ENCODE measurements at places on chromosomes 13 and 19.
A peak's percentile ranks its signal among the peaks of the same experiment; 100 is the strongest.

GRCh38 chr19:48842789-48843162, 6.5 kb upstream of the HSD17B14 start:
- DNase-seq = peak; percentile 62

GRCh38 chr13:36418022-36418805, 14.1 kb upstream of the CCNA1 start:
- peak; percentile 43 for DNase-seq

DNA sequence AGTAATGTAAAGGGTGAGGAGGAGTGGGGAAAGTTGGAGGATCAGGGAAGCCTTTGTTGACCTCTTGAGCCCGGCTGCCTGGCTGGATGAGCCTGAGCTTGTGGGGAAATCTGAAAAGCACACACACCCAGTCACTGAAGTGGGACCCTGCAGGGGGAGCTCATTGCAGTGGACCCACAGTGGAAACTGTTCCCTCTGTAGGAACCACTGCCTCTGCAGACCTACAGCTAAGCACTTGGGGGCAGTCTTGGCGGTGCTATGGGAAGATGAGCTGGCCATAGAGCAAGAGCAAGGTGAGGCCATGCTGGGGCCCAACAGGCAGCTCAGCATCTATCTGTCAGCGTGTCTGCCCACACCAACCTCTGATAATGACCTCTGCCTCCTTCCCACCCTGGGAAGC, 294.8 kb downstream of the TSHZ3 start:
- peak; percentile 77 for DNase-seq

- no peak for DNase-seq
Observed at GRCh38 chr13:33341861-33342452, 56.4 kb upstream of the STARD13 start.

DNA sequence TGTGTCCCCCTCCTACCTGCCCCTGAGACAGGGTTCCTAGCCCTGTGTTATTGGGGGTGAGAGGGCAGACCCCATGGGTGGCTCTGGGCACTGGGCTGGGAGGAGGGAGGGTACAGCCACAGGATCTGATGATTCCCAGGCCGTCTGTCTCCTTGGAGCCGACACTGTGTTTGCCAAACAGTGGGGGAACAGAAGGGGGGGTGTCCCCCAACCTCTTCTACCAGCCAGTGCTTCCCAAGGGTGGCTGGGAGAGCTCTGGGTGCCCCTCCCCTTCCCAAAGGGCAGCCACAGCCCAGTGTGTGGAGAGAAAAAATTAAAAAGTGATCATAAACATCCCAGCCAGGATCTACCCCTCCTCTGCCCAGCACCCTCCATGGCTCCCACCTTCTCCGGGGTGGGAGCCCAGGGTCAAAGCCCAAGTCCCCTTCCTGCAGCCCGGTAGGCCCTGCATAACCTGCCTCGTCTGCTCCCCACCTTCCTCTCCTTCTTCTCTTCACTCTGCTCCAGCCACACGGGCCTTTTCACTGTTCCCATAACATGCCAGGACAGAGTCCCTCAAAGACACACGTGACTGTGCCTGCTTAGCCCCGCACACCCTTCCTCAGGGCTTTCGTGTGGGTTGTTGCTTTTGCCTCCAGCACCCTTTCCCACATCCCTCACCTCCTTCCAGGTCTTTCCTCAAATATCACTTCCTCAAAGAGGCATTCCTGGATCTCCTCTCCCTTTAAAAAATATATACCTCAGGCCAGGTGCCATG, 1.4 kb upstream of the PLIN4 start:
- DNase-seq = no peak

GRCh38 chr13:25463496-25463895, 91.7 kb downstream of the ATP8A2 start:
- peak; percentile 49 for DNase-seq

GRCh38 chr13:73876323-73876722, 257.9 kb downstream of the KLF12 start:
- DNase-seq = peak; percentile 27

GRCh38 chr19:6384381-6384780, 8.6 kb downstream of the GTF2F1 start:
- DNase-seq = no peak

GRCh38 chr13:111390522-111391270, 70.3 kb downstream of the TEX29 start:
- no peak for DNase-seq

GRCh38 chr19:58379246-58379645, 1.6 kb downstream of the ZNF837 start:
- DNase-seq = no peak

- no peak for DNase-seq
Observed at GRCh38 chr19:35253316-35254286, 4.8 kb downstream of the LSR start.

DNA sequence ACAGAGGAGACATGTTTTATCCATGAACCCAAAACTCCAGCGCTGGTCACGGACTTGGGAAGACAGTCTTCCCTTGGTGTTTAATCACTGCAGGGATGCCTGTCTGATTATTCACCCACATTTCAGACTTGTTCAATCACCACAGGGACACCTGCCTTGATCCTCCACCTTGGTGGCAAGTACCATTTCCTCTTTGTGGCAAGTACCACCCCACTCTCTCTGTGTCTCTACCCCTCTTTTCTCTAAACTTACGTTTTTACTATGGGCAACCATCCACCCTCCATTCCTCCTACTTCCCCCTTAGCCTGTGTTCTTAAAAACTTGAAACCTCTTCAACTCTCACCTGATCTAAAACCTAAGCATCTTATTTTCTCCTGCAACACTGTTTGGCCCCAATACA, 16.8 kb downstream of the ZNF83 start:
- DNase-seq = no peak

DNA sequence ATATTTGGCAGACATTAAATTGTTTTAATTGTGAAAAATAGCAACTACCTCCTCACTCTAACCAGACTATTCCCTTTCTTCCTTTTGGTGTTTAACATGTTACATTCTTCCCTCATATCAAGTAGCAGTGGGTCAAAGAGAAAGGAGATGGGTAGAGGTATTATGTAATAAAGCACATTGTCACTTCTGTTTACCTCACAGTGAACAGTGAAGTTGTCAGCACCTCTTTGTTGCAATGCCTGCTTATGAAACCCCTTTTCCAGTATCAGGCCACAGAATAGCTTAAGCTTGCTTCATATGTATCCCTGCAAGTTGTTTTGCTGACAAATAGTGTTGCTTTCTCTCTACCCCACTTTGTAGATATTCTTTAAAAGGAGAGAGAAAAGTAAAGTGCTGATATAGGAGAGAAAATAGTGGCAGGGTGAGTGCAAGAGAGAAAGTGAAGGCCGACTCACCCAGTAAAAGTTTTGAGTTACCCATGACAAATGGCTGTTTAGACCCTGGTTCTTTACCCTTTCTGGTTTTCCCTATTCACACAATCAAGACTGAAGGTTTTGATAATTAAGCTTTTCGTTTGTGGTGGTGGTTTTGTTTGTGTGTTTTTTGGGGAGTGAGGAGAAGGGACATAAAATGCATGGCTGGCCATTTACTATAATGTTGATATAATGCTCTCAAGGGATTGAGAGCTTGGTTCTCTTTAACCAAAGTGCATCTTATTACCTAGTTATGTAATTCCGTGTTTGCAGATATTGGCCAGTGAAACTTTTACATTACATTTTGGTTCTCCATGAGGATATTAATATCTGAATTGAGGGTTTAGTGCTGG, 3.7 kb downstream of the ITM2B start:
- no peak for DNase-seq

GRCh38 chr19:28920269-28921066, 292.5 kb downstream of the UQCRFS1 start:
- peak; percentile 33 for DNase-seq

DNA sequence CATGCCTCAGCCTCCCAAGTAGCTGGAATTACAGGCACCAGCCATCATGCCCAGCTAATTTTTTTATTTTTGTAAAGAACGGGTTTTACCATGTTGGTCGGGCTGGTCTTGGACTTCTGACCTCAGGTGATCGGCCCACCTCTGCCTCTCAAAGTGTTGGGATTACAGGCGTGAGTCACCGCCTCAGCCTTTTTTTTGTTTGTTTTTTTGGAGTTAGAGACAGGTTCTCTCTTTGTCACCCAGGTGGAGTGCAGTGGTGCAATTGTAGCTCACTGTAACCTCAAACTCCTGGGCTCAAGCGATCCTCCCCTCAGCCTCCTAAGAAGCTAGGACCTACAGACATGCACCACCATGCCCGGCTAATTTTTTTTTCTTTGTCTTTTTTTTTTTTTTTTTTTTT, 15.6 kb upstream of the NOTCH3 start:
- no peak for DNase-seq

GRCh38 chr13:80705371-80706163, 364.6 kb upstream of the SPRY2 start:
- no peak for DNase-seq
